ENCODE measurements at places on chromosomes 12 and 14.

GRCh38 chr12:124847113-124848074 lies 16.3 kb downstream of the SCARB1 start:
- no peak for DNase-seq

DNA sequence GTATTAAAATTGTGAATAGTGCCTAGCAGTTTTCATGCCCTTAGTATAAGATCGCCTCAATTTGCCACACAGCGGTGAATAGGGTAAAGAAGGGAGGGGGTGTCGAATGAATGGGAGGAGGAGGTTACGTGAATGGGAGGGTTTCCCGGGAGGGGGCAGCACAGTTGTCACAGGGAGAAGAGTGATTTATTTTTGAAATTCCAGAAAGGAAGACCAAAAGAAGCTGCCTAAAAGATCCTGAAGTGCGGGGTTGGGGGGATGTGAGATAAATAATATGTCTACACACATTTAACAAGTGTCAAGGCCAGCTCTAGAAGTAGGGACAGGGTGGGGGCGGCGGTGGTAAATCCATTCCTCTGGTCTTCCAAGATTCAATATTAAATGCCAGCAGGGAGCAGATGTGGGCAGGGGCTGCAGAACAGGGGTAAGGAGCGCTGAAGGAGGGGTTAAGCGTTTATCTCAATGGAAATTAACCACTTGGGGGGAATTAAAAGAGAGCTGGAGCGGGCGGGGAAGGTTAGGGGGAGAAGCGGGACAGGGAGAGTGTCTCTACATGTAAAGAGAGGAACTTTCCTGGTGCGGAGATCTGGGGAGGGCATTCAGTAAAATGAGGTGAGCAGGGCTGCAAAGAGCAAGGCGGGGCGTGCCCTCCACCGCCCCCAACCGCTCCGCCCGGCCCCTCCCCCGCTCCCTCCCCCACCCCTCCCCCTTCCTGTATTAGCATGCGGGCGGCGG lies 867 bp downstream of the C12orf42 start:
- DNase-seq, result no peak

DNA sequence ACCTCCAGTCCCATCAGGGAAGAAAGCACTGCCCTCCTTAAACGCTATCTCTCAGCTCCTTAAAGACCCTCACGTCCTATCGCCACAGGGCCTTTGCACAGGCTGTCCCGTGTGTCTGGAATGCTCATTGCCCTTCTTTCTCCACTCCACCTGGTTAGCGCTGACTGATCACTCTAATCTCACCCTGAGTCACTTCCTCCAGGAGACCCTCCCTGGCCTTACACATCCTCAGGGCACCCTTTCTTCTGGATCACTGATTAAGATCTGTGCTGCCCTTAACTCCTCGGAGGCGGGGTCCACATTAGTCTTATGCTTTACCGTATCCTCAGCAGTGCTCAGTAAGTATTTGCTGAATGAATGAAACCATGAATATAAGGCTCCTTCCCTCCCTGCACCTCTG lies 94.7 kb downstream of the SYNE3 start:
- DNase-seq, result no peak

GRCh38 chr12:109902891-109903418 lies 2.9 kb downstream of the TCHP start:
- DNase-seq, result no peak

GRCh38 chr12:72207486-72208409 lies 64.4 kb upstream of the TRHDE start:
- DNase-seq, result no peak

- DNase-seq, result no peak
Observed at GRCh38 chr12:6249580-6249979, 49.4 kb downstream of the CD9 start.

DNA sequence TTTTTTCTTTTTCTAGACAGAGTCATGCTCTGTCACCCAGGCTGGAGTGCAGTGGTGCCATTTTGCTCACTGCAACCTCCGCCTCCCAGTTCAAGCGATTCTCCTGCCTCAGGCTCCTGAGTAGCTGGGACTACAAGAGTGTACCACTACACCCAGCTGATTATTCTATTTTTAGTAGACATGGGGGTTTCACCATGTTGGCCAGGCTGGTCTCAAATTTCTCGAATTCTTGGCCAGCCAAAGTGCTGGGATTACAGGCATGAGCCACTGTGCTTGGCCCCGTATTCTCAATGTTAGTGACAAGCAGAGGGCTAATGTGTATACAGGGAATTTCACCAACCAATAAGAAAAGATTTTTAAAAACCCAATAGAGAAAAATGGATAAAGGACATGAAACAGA lies 8.4 kb downstream of the PLBD2 start:
- no peak for DNase-seq

- DNase-seq, result no peak
Observed at GRCh38 chr12:96045566-96045965, 10.2 kb upstream of the LTA4H start.

- no peak for DNase-seq
Observed at GRCh38 chr12:1705774-1706631, 15.1 kb downstream of the ADIPOR2 start.

- DNase-seq, result no peak
Observed at GRCh38 chr12:78088391-78088832, 257.7 kb downstream of the NAV3 start.

GRCh38 chr12:100359248-100359647 lies 2.4 kb downstream of the SLC17A8 start:
- no peak for DNase-seq

DNA sequence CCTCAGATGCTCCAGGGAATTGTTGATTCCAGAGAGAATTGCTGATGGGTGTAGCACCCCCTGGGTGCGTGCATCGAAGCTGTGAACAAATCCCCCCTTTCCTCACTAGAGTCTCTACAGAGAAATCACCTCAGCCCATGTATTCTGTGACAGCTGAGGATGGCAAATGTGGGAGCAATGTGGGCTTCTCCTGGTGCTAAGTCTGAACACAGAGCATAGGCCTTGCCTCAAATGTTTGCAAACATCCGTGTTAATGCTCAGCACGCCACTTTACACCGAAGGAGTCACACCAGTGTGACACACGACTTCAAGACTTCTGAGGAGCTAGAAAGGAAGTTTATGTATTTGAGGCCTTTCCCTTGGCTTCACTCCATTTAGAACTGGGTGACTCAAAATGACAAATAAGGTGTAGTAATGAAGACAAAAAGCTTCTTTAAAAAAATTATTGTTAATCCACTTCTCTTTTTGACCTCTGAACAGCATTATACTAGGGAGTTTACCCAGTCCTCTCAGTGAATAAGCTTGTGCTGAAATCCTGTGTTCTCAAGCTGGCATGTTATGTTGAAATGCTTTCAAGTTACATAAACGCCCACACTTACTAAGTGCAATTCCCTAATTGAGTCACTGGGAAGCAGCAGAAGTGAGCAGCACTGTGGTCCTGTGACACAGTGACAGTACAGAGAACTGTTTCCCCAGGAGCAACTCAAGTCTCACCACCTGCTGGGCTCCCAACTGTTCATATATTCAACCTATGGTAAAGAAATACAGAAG lies 92.9 kb downstream of the FAR2 start:
- DNase-seq, result no peak

DNA sequence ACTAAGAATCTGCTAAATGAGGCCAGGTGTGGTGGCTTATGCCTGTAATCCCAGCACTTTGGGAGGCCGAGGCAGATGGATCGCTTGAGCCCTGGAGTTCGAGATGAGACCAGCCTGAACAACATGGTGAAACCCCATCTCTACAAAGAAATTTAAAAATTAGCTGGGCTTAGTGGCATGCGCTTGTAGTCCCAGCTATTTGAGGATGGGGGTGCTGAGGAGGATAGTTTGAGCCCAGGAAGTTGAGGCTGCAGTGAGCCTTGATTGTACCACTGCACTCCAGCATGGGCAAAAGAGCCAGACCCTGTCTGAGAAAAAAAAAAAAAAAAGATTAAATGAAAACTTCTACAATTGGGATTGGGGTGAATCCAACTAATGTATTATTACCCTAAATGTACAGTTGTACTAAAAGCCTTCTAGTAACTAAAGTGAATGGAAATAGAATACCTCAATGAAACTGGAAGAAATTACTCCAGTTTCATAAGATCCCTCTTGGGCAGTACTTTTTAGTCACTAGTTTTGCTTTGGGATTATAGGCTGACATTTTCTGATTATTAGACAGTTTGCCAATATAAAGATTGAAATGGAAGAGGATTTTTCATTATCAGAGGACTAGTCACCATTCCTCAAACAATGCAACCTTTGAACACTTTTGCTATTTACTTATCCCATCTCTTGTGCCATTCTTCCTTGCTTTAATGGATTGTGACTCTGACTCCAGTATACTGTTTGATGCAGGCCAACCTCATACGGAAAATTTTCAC lies 14.3 kb downstream of the COCH start:
- DNase-seq, result no peak

- DNase-seq, result peak; percentile 24
Observed at GRCh38 chr12:53051058-53051880, 1.4 kb downstream of the TNS2 start.

GRCh38 chr12:92290886-92291285 lies 145.2 kb upstream of the BTG1 start:
- no peak for DNase-seq

DNA sequence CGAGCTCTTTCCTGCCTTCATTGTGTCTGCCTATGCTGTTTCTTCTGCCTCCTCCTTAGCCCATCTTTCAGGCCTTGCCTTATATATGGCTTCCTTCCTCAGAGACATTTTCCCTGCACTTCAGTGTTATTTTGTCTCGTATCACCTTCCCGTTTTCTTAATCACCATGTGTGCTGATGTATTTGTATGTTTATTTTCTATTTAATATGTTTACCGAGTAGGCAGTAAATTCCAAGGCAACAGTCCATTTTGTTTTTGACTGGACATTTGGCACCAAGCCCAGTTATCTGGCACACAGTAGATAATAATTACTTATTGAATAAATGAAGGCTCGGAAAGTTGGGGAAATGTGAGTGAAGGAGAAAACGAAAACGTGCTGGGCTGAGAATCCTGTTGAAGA lies 4.6 kb upstream of the POU6F1 start:
- DNase-seq, result no peak

DNA sequence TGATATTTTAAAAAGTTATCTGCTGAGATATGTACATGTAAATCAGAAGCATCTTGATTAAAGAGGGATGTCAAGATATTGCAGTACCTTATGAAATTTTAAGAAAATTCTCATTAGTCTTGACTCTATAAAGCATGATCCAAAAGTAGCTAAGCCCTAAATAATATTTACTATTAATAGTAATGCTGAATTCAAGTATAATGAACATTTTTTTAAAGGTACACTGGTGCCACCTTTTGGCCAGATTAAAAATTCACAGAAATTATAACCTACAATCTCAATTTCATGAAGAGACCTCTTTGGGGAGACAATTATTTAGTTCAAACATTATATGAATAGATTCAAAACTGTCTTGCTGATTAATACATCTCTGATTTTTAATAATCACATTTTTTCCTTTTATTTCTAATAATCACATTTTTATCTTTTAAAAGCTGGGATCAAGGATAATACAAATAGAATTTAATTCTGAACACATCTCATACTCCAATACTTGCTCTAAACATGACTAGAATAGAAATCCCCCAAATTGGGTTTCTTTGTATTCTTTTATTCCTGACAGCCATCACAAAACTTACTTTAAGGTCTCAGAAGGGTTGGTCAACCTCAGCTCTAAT lies 13.4 kb downstream of the AKAP5 start:
- DNase-seq, result no peak

GRCh38 chr14:102811971-102812370 lies 34.7 kb downstream of the TRAF3 start:
- no peak for DNase-seq

DNA sequence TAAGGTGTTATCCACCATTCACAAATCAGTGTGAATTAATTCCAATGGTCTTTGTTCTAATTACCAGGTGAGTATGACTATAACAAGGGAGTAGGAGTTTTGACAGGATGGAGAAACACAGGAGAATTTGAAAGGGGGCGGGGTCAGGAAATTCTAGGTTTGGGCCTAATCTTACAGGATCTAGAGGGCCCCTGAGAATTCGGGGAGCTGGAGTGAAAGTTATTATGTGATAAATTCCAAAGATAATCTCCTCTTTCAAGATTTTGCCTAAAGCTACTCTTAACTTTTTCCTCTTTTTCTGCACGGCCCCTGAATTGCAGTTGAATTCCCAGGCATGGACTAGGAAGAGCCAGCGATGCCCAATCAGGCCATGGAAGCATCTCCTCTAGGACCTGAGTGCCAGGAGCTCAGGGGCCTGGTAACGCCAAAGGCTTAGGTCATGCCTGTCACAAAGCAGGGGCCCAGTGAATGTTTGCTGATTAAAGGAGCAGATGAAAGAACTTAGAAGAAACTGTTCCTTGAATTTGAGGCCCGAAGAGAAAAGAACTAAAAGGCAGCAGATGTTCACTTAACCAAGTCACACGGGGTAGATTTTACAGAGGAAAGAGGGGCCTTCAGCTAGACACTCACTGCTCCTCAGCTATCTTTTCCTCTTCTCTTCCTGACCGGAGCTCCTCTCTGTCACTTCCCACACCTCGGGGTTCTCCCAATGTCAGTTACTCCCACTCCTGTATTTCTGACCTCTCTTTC lies 195.5 kb downstream of the PPM1H start:
- DNase-seq, result no peak

DNA sequence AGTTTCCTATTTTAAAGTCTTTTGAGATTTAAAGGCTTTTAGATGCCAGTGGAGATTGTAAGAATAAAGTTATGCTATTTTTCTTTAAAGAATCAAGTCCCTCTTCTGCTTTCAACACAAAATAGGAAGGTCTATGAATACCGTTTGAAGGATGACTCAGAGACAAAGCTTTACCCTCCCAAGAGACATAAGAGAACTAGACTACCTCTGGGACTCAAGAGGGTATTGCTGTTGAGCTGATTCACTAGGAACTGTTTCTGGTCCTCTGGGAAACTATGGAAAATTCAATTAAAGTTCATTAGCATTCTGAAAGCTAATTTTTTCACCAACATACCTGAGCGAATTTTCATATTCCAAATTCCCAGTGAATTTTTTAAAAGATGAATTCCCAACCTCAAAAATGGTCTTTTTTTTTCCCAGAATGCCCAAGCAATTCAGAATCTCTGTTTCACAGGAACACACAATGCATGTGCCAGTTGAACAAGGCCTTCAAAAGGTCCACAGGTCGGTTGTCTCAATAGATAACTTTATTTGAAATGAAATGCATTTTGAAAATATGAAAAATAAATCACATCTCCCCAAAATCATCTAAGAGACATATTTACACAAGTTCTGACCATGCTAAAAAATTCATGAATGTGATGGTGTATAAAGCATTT lies 6.5 kb downstream of the PHLDA1 start:
- no peak for DNase-seq

- no peak for DNase-seq
Observed at GRCh38 chr14:96851694-96852381, 54.7 kb downstream of the VRK1 start.

DNA sequence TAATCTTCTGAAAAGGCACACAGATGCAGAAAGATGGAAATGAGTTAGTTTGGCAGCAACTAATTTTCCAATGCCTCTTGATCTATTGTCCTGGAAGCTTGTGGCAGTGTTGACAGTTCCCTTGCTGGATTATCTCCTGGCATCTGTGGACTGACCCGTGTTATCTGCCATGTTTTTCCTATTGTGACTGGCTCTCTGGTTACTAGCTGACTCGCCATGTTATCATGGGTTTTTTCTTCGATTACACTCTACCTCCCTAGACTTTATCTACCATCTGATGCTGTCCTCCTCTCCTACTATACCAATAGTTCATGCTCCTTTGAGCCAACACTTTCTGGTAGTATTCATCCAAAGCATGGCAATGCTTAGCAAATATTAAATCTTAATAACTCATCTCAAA lies 63.3 kb upstream of the FLRT2 start:
- DNase-seq, result no peak

GRCh38 chr12:79573820-79574219 lies 116.9 kb downstream of the PAWR start:
- no peak for DNase-seq

Measured in omental fat pad (tissue), 4 donors.